Activated CD8-positive, alpha-beta T cell treated with anti-CD3 and anti-CD28 coated beads, Interleukin-2, amount 10 ng/mL, durations not matched to agents 7 days and 5 days (primary cell): ENCODE measurements at places on chromosomes 7 and 10.

- DNase-seq: no peak
Measured at GRCh38 chr7:96093435-96093834, 228.5 kb downstream of the SLC25A13 start.

GRCh38 chr10:116909307-116909706 lies 60.0 kb downstream of the ENO4 start:
- DNase-seq: no peak

DNA sequence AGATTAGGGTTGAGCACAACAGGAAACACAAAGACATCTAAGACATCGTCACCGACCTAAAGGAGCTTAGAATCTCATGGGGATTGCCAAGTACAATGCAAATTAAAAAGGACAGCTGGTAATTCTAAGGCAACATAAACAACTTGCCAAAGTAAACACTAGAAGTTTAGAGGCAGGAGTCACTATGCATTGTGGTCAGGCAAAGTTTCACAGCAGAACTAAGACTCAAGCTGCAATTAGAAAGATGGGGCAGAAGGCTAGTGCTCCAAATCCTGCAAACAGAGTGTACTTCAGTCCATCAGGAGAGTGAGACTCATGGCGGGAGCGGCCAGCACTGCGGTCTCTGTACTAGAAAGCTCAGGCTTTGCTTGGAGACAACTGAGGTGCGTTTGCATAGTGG lies 52.7 kb downstream of the HIPK2 start:
- DNase-seq: no peak

GRCh38 chr10:124020981-124021815 lies 72.2 kb downstream of the CHST15 start:
- no peak for DNase-seq

DNA sequence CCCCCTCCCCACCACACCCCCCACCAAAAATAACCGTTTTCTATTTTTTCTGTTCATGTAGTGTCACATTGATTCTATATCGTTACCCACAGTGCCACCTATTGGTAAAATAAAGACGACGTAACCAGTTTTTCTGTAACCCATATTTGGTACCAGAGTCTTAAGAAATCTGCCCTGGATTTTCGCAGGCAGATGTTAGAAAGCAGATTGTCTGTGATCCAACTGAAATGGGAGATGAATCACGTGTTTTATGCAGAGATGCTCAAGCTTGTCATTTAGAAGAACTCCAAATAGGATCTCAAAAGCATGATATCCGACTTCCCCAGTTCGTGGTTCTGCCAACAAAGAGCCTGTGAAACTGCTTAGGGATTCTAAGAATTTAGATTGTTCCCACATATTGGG lies 261.1 kb upstream of the CSTF2T start:
- DNase-seq: no peak

- peak; percentile 63 for DNase-seq
Measured at GRCh38 chr10:97016728-97017473, 168.9 kb downstream of the SLIT1 start.

- DNase-seq: no peak
Measured at GRCh38 chr10:75623310-75624093, 192.1 kb downstream of the LRMDA start.

DNA sequence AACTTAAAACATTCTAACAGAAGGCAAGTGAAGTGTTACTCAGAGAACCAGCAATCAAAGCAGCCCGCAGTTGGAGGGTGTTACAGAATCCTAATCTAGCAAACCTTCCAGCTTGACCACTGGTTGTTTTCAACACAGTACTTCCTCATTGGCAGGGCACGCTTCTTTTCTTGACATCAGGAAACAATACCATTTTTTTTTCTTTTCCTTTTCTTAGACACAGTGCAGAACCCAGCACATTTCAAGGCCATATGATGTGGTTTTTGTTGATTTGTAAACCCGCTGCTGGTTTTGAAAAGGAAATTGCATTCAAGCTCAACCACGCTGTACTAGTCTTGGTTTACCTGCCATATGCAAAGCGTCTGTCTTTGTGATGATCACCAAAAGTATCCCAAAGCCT lies 33.4 kb downstream of the RHOBTB1 start:
- DNase-seq: no peak

DNA sequence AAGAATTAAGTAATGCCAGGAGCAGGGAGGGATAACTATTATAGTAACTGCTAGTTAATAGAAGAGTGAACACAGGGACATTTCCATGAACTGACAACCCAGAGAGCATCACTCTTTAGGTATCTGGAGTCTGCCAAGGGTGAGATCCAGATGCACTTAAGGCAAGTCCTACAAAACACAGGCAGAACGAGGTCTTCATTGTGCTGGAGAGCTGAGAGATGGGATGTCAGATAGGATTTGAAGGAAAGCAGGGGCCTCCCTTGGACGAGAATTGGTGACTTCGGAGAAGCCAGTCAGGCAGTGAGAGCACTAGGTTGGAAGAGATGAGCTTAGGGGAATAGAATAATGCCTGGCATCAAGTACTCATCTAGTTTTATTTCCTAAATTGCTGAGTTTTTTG lies 684.5 kb downstream of the GATA3 start:
- DNase-seq: no peak

DNA sequence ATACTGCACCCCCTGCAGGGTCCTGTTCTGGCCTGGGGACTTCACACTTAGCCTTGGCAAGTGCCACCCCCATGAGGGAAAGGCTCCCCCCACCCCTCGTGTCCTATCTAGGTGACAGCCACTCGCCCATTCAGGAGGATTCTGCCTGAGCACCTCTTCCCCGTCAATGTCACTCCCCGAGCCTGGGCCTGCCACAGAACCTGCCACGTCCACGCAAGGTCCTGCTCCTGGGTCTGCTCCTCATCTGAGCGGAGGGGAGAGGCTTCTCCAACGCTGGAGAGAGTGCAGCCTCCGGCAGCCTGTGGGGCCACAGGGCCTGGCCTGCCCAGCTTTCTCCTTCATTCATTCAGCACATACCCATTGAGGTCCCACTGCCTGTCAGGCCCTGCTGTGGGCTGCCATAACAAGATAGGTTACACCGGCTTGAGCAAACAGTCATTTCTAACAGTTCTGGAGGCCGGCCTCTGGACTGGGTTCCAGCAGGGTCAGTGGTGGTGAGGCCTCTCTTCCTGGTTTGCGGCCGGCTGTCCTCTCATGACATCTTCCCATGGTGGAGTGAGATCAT lies 92.0 kb upstream of the RET start:
- DNase-seq: no peak

DNA sequence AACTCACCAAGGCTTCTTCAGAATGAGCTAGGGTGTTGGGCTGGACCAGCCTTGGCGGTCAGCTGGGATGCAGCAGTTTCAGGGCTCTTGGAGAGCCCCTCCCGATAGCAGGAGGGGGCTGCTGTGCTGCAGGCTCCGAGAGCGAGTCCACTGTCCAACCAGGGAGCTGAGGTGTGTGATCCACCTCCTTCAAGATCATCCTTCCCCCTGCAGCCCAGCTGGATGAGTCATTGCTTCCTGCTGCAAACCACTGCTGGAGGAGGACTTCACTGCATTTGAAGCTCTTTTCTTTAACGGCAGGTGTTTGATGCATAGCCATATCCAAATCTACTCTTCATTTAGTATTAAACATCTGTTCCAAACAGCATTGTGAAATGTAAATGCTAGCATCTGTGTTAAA lies 54.2 kb upstream of the EBF3 start:
- peak; percentile 38 for DNase-seq

GRCh38 chr7:68411742-68412141 lies 1186.5 kb upstream of the AUTS2 start:
- DNase-seq: no peak

DNA sequence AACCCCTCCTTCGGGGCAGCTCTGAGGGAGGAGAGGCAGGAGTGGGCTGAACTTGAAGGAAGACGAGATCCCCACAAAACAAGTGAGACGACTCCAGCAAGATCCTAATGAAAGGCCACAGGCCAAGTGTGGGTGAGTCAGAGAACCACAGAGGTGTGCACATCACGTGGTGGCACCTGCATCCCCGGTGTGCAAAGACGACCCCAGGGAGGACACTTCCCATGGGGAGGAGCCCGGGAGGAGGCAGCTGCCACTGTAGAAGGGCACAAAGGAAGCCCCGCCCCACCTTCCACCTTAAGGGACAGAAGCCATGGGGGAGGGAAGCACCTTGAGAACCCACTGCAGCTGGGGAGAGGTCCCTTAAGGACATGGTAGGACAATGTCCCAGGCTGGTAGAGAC lies 45.7 kb downstream of the ESYT2 start:
- no peak for DNase-seq

DNA sequence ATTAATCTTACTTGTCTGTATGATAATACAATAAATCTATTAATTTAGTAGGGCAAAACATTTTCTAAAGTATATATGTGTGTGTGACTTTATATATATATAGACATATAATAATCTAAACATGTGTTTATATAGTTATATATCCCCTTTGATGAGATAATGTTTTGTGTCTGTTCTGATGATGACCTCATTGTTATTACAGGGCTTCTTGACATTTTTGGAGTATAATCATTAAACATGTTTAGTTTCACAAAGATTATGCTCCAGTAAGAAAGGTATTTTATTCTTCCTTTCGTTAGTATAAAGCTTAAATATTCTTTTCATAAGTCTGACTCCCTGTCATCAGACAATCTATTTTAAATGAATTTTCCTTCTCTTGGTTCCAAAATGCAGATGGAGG lies 62.3 kb upstream of the CABCOCO1 start:
- DNase-seq: no peak

DNA sequence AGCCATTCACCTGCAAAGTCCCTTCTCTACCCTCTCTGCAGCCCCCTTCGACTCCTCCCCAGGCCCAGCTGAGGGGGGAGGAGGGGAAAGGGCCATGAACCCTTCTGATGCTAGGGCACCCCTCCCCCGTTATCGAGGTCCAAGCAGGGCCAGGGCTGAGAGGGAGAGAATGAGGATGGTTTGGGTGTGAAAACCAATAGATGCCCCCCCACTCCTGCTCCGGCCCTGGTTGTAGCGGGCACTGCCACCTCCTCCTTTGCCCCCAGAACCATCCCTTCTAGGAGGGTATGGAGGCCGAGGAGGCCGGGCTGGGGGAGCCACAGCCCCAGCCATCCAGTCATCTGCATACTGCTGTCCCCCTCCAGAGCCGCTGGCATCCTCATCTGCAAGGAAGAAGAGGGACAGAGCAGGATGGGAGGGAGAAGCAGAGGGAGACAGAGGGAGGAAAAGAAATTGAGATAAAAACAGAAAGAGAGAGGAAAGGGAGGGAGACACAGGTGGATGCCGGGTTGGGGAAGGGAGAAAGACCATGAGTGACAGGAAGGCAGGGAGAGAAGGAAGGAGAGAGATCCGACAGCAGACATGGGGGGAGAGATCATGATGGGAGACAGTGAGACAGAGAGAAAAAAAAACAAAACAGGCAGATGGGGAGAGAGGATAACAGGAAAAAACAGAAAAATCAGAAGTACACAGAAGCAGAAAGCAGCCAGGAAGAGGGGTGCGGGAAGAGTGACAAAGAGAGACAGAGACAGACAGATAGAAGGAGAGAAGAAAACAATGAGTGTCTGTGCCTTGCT lies 1.9 kb upstream of the GAL3ST4 start:
- DNase-seq: no peak

DNA sequence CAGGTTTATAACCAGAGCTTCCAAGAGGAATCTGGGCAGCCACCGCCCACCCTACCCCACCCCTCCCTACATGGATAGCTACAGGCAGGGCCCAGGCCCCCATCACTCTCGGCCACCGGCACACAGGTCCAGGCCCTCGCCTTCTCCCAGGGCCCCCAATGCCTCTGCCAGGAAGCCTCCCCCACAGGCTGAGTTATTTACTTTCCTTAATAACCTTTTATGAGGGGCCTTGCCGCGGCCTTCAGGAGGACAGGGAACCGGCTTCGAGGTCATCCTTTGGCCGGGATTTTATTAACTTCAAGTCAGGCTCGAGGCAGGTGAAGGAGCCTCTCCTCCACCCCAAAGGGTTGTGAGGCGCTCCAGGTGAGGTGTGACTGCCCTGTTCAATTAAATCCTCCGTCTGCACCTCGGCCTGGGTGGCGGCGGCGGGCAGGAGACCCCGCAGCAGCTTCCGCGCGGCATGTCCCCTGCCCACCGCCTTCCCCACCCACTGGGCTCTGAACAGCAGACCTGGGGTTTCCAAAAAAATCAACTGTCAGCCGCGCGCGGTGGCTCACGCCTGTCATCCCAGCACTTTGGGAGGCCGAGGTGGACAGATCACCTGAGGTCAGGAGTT lies 106.5 kb downstream of the MICALL2 start:
- no peak for DNase-seq

DNA sequence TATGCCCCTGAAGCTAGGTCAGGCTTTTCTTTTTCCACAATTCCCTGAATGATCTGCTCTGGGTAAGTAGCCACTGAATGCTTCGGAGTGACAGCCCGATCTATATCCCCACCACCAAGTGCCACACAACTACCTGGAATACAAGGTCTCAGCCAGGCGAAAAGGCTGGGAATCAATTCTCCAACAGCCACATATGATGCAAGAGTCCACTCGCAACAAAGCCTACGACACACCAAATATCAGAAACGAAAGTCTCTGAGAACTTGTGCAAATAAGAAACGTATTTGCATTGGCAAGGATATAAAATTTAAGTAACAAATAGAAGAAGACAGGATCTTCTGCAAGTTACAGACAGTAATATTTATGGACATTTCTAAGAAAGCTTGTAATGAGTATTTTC lies 5.7 kb downstream of the HIPK2 start:
- no peak for DNase-seq

- no peak for DNase-seq
Measured at GRCh38 chr7:1229956-1230355, 2.7 kb upstream of the UNCX start.

DNA sequence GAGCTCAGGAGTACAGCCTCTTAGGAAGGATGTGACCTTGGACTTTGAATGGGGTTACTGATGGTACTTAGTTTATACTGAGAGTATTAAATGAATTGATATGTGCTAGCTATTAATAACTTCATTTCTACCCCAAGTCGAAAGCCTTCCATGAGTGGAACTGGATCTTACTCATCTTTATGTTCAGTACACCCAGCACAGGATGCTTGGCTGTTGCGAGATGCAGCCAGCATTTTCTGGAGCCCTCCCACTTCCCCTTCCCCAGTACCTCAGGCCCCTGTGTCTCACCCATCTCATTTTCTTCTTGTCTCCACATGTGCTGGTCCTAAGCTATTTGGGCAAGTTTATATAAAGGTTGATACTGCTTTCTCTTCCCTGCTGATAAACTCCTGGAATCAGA lies 7.2 kb downstream of the UPP1 start:
- peak; percentile 45 for DNase-seq

GRCh38 chr7:103592844-103593243 lies 146.8 kb upstream of the SLC26A5 start:
- DNase-seq: no peak

- DNase-seq: no peak
Measured at GRCh38 chr7:2009541-2010001, 223.2 kb downstream of the MAD1L1 start.

GRCh38 chr10:70374775-70375614 lies 7.4 kb downstream of the LRRC20 start:
- DNase-seq: no peak

DNA sequence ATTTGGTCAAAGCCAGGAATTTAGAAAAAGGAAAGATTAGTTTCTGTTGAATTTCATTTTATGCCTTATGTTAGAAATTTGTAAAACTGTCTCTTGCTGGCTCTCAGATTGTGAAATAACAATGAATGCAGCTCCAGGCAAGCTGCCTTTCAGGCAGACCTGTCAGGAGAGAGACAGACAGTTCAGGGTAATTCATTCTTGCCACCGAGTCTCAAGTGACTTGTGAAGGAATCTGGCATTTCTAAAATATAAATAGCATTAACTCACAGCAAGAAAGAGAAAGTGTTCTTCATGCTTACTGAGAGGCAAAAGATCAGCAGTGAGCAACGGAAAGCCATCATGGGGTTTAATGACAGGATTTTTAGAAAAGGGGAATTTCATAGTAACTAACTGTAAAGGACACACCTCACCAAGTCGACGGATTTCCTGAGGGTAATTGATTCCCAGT lies 442.3 kb upstream of the AKR1E2 start:
- DNase-seq: no peak

GRCh38 chr10:71970331-71970730 lies 6.1 kb downstream of the CHST3 start:
- no peak for DNase-seq
